NCI-H510A treated with DMSO at 0.1 percent for 48 hours (cell line): ENCODE measurements at places on chromosomes 4 and X.

DNA sequence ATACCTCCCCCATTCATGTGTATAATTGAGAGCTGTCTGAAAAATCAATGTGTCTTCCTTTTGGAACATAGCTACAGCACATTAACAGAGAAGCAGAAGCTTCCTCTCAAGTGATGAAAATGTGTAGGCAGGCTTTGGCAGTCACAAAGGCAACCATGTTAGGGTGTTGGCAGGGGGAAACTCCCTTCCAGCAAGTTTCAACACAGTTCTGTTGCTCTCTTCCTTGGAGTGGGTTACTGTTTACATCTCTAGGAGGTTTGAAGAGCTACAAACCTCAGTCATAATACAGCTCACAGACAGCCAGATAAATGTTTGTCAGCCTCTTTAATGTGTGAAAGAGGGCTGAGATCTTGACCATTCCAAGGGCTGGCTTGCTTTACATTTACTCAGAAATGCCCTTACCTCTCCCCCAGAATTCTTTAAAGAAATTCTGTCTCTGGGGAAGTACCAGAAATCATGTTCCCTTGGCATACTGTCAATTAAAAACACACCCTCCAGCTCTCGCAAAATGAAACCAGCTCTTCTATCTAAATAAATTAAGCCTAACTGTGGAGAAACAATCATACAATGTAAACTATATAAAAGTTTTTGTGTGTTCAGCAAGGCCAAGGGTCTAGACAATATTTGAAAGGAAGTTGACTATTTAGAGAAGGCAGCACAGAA is 18.9 kb downstream of the ZBTB33 start:
- DNase-seq = no peak

DNA sequence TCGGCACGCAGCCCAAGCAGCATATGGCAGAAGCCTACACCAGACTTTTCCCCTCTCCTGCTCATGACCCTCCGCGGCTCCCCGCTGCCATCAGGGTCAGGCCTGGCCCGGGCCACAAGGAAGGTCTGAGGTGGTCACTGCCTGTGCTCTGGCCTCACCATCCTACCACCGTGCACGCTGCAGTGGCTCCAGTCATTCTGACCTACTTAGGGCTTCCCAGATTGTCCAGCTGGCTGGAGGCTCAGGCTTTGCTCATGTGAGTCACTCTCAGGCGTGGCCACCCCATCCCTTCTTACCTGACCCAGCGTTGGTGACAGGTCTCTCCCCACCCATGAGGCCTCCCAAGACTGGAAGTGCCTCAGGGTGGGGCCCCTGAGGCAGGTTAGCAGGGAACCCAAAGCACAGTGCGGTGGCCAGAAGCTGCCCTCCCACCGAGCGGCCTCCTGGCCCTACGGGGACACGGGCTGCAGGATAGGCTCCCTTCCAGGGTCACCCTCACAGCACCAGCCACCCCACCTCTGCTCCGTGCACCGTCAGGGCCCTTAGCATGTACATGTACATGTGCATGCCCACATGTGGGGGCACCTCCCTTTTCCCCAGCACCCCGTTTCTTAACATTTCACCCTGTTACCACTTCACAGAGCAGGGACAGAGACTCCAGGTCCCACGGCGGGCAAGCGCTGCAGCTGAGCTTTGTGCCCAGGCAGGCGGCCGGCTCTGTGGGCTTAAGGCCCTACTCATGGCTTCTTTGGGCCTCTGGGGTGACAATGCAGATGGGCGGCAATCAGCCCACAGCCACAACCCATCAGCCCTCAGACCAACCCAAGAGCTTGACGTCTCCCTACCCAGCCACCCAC is 2.2 kb downstream of the TREX2 start:
- no peak for DNase-seq

- DNase-seq = no peak
Observed at GRCh38 chrX:10111364-10112148, 45.2 kb upstream of the CLCN4 start.

DNA sequence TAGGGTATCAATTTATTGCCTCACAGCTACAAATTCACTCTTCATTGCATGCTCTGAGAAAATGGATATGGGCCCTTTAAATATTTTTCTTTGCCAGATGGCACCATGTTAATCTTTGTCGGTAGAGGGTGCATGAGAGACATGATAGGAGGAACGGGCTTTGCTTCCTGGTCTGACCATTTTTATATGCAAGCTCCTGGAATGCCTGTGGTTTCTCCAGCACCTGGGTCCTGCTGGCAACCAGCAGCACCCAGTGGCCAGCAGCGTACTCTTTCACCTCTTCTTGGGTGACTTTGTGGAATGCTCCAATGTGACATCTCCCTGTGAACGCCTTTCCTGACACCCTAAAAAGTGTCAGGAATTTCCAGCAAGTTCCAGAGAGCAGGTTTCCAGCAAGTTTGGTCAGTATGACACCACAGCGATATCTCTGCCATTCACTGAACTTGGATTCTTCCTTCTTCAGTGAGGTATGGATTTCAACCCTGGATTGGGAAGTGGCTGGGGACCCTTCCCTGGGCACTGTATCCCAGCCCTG is 140.3 kb upstream of the PGRMC2 start:
- DNase-seq = peak; percentile 72
